AG04450 (cell line): ENCODE measurements at places on chromosomes 16 and 17. TPM values are rescaled to one million over a fixed set of nuclear protein-coding genes. Genes with fewer than 3 reads are reported as not detected.

The TRIM47 gene
- 5.7 and 9.2 TPM in 2 replicates for polyA plus RNA-seq

The CPHXL gene
- not detected in 2 replicates for polyA plus RNA-seq

The JPT1 gene
- 89.8 and 97.0 TPM in 2 replicates for polyA plus RNA-seq

DNA sequence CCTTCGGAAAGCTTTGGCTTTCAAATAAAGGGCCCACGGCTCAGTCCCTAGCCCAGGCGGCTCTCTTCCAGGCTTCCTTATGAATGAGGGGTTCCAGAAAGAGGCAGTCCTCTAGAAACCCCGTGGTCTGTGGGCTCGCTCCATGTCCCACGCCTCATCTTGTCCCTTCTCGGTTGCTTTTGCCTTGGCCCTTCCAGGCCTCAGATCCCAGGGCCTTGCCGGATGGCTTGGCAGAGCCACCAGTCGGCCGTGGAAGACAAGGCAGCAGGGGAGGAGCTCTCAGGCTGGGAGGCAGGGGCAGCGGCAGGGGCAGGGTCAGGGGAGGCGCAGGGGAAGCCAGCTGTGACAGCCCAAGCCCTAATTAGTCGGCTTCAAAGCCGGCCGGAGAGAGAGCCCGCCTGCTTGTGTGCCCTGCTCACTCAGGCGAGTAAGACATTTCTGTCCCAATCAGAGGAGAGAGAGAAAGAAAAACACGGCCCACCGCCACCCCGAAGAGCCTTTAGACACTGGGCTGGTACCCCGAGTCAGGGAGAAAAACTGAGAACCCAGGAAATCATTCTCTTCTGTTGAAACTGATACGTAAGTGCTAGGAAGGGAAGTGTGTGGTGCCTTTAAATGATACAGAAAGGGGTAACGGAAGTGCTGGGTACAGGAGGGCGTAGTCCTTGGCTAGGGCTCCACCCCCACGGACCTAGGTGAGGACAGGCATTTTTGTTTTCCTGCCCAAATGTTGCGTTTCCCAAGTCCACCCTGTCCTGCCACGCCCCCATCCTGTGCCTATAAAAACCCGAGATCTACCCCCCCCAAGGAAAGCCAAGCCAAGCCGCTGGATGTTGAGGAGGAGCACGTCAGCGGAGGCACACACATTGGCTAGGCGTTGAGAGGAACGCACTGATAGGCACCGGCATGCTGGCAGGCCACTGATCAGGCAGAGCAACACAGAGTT is 27.8 kb upstream of the MEIOC start:
- no peak for DNase-seq

The APOH gene
- polyA plus RNA-seq: not detected in 2 replicates

DNA sequence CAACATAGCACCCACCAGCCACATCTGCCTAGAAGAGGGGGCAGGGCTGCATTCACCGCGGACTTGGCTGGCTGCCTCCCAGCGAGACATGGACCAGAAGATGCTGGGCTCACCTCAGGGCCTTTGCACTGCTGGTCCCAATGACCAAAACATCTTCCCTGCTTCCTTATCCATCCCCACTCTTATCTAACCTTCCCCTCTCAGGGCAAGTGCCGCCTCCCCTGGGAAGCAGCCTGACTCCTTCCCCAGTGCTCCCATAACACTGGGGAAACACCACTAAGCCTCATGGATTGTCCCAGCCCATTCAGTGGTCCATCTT is 5.7 kb downstream of the TMC6 start:
- DNase-seq: no peak

- DNase-seq: no peak
These were observed 179.4 kb downstream of the VPS53 start for GRCh38 chr17:535198-535597.

The AANAT gene
- polyA plus RNA-seq: 0.12 TPM in 1 of 2 replicates, not detected in the other

- DNase-seq: no peak
These were observed 171.0 kb downstream of the KATNIP start for GRCh38 chr16:27720731-27721530.

GRCh38 chr16:63995025-63995424 is 1126.8 kb downstream of the CDH11 start:
- DNase-seq: no peak
